ENCODE measurements at places on chromosomes 11 and 22.

DNA sequence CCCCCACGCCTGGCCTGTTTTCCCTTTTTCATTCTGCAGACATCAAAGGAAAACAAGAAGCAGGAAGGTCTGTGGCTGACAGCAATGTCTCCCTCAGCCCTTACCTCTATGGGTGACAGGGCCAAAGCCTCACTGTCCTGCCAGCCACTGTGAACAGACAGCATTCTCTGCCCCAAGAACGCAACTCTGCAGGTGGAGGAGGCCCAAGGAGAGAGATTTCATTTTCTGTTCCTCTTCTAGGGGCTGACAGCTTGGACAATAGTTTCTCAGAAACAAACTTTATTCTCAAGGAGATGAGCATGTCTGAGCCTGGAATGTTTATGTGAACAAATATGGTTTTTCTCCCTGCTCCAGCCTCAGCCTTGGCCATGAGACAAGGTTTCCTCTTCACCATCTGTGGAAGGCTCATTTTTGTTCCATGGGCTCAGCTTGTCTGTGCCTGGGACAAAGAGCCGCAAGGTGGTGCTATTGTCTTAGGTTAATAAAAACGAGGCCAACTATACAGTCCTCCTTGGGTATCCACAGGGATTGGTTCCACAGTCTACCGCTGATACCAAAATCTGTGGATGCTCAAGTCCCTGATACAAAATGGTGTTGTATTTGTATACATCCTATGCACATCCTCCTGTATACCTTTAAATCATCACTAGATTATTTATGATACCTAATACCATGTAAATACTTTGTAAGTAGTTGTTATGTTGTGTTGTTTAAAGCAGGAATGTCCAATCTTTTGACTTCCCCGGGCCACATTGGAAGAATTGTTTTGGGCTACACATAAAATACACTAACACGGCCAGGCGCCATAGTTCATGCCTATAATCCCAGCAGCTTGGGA, 5.8 kb downstream of the PIWIL3 start:
- peak; percentile 22 for DNase-seq

DNA sequence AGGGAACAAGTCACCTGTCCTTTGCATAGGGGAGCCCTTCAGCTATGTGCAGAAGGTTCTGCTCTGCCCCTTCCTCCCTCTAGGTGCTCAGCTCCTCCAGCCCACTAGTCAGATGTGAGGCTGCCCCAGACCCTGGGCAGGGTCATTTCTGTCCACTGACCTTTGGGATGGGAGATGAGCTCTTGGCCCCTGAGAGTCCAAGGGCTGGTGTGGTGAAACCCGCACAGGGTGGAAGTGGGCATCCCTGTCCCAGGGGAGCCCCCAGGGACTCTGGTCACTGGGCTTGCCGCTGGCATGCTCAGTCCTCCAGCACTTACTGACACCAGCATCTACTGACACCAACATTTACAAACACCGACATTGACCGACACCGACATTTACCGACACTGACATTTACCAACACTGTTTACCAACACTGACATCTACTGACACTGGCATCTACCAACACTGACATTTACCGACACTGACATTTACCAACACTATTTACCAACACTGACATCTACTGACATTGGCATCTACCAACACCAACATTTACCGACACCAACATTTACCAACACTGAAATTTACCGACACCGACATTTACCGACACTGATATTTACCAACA, 71.9 kb upstream of the PPP6R3 start:
- DNase-seq = no peak

DNA sequence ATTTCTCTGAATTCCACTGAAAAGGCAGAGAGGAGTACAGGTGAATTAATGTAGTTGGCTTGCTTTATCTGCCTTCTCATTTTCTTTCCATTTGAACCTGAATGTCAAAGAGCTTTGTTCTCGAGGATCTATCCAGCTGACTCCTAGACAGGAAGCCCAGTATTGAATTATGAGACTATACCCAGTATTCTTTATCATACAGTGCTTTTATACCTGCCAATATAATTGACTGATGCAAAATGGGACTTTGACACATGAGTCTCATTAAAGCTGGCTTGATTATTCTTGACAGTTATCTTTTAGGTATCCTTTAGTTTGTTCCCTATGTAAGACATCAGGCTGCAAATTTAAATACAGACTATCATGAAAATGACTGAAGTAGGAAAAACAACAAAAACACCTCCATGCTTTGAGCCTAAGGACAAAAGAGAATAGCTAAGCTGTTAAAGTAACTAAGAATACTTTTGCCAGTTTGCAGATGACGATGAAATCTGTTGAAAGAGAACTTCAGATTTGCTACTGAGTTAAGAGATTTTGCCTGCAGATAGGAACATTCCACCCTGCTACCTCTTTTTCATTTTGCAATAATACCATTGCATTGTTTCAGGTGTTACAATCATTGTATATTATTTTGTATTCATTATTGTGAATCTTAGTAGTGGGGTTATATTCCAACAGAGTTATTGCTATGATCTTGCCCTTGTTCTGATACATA, 117.1 kb downstream of the ENTHD1 start:
- DNase-seq = no peak

- DNase-seq = no peak
Measured at GRCh38 chr11:38952698-38953097, 2354.7 kb upstream of the RAG2 start.

DNA sequence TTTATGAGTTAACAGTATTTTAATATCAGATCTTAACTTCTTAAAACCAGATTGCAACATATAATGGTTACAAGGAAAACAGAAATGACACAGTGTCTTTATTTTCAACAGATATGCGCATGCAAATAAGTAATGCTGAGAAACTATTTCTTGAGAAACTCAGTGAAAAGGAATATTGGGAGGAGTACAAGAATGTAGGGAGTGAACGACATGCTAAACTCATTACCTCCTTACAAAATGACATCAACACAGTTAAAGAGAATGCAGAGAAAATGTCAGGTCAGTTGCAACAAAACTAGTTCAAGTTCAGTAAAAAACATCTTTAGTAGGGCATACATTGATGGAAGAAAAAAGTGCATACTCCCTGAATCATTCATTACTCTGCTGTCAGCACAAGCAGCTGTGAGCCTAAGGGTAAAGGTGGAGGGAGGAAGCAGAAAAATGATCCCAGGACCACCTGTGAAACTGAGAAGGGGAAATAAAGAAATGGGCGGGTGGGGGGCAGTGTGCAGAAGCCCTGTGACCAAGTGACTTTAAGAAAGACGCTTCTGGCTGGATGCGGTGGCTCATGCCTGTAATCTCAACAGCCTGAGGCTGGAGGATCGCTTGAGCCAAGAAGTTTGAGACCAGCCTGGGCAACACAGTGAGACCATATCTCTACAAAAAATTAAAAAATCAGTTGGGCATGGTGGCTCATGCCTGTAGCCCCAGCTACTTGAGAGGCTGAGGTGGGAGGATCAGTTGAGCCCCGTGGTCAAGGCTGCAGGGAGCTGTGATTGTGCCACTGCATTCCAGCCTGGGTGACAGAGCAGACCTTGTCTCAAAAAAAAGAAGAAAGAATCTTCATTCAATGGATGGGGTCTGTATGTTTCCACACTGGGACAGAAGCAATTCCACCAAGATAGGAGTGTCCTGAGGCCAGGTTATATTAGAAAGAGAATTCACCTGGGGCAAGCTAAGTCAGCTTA, 31.2 kb downstream of the CCDC83 start:
- no peak for DNase-seq

DNA sequence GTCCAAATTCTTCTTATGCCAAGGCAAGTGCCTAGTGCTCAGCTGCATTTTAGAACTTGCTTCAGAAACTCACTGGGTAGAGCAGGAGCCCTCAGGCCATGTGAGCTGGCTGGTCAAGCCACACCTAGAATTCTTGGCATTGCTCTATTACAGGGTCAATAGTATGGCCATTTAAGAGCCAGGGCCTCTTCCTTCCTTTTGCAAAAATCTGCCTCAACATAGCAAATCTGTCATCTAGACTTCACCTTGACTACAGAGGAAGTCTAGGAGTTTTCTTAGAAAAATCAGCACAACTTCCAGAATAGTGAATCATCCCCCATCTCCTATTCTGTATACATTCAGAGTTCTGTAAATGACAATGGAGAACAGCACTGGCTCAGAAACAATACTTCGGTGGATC, 112.0 kb upstream of the TTC12 start:
- no peak for DNase-seq

GRCh38 chr11:33529461-33529860, 171.2 kb downstream of the C11orf91 start:
- no peak for DNase-seq

GRCh38 chr22:39965748-39966147, 5.6 kb downstream of the TMA7B start:
- DNase-seq = no peak

GRCh38 chr22:31604137-31604705, 57.8 kb downstream of the PISD start:
- no peak for DNase-seq

DNA sequence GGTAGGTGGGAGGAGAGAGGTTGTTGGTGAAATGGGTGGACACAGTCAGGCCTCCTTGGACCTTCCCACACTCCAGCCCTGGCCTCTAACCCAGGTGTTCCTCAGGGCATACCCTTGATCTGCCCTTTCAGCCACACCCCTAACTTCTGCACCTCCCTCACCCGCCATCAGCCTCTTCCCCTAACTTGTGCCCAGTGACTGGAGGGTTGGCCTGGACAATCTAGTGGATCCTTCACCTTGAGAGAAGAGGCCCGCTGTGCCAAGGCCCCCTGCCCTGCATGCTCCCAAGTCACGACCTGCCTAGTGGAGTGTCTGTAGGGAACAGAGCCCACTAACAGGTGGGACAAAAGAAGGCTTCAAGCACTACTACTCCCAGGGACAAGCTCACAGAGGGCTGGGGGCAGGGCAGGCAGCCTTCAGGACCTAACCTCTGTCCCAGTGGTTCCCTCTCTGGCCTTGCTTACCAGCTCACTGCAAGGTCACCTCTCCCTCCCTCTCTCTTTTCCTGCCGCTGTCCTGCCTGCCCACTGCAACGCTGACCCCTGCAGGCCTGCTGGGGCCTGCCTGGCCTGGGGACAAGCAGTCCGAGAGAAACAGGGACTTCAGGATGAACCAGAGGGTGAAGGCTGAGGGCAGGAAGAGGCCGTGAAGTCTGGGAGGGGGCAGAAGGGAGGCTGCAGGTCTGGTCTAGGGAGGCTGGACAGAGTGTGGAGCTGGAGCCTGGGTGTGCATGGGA, 3.3 kb downstream of the SYT7 start:
- no peak for DNase-seq

- DNase-seq = no peak
Measured at GRCh38 chr11:117717485-117718314, 79.3 kb downstream of the DSCAML1 start.
